HCT116 (cell line): ENCODE measurements at places on chromosomes 5 and 9.

DNA sequence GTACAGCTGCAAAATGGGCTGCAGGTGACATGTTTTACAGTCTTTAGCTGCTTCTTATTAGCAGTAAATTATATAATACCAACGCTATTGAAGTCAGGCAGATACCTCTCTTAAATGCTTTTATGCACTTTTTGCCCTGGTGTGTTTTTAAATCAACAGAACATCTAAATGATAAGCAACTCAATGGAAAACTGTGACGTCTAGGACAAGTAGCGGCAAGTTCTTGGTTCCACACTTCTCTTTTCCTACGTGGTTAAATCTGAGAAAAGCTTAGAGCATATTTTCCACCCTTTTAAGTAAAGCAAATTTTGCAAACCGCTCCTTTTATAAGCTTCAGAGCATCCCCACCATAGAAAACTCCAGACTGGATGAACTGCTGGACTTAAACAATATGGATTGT, 58.1 kb downstream of the CEMIP2 start:
- DNase-seq = no peak

- no peak for DNase-seq
Measured at GRCh38 chr5:85671223-85671970, 946.3 kb upstream of the COX7C start.

- no peak for DNase-seq
Measured at GRCh38 chr9:3214741-3215140, 311.1 kb downstream of the RFX3 start.

GRCh38 chr5:75021219-75021618, 31.1 kb downstream of the GCNT4 start:
- DNase-seq = no peak

- DNase-seq = peak; percentile 33
Measured at GRCh38 chr5:159106569-159107282, 7.0 kb upstream of the EBF1 start.

DNA sequence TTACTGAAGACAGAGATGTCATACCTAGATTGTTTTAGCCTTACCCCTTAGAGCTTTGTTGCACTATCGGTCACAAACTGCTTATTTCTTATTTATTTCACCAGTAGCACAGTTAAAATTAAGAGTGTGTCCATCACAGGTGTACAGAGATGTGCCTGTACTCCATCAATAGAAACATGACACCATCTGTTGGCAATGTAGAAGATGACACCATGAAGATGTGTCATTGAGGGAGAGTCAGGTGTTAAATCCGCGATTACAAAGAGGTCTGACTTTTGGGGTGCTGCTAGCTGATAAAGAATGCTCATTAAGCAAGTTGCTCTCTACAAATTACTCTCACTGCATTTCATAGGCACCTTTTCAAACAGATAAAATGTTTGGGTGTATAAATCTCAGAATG, 164.4 kb downstream of the SMARCA2 start:
- no peak for DNase-seq

- DNase-seq = no peak
Measured at GRCh38 chr5:102922799-102923477, 167.8 kb downstream of the PAM start.

GRCh38 chr5:109421956-109422355, 12.2 kb upstream of the PJA2 start:
- no peak for DNase-seq

GRCh38 chr9:132163457-132163875, 1.6 kb downstream of the NTNG2 start:
- DNase-seq = no peak
